ENCODE measurements at places on chromosomes 4 and X. TPM values are rescaled to one million over a fixed set of nuclear protein-coding genes. Genes with fewer than 3 reads are reported as not detected.

Gene RGN
- total RNA-seq = 7.3 TPM

Gene LIMCH1
- 58.1 TPM for total RNA-seq

Gene DCAF4L1
- total RNA-seq = 0.13 TPM

Gene GAGE12H
- not detected for total RNA-seq

Gene ARSJ
- 36.2 TPM for total RNA-seq

Gene CLGN
- total RNA-seq = 0.81 TPM

Gene ASB12
- 0.06 TPM for total RNA-seq

Gene MGAT4D
- total RNA-seq = not detected

Gene FANCB
- 6.5 TPM for total RNA-seq

Gene RAB33A
- total RNA-seq = 0.53 TPM

Gene SMIM31
- not detected for total RNA-seq
